ENCODE measurements at places on chromosomes 1 and 21. TPM values are rescaled to one million over a fixed set of nuclear protein-coding genes. Genes with fewer than 3 reads are reported as not detected.

The RPE65 gene
- polyA plus RNA-seq: not detected

DNA sequence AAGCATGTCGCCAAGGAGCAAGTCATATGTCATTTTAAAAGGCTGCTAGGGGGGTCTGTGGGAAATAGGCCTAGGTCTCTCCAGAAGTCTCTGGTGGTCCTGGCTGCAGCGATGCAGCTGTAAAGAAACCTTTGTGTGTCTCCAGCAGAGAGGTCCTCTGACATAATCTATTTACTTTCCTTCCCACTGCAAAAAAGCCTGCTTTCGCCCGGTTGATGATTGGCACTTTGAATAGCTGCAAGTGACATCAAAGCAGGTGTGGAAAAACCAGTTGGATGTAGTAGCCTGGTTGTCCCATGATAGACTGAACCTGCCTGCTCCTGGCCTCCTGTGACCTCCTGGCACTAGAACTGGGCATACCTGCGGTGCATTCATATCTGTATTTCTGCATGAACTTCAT lies 13.8 kb downstream of the RASSF5 start:
- no peaks in the 10 kb centered on the region for H3K27me3 ChIP-seq
- H3K4me1 ChIP-seq: peaks cover 14% of the 10 kb centered on the region
- no peak overlapping the region for H3K27ac ChIP-seq
- DNase-seq: no peak
- H3K36me3 ChIP-seq: no peaks in the 10 kb centered on the region

GRCh38 chr1:67312615-67313014 lies 4.9 kb downstream of the IL12RB2 start:
- DNase-seq: peak; percentile 63
- no peak overlapping the region for H3K27ac ChIP-seq
- peaks cover 23% of the 10 kb centered on the region for H3K4me1 ChIP-seq
- peaks cover 14% of the 10 kb centered on the region for H3K27me3 ChIP-seq
- H3K4me3 ChIP-seq: no peak overlapping the region

GRCh38 chr1:156848461-156849150 lies 10.3 kb downstream of the INSRR start:
- no peak for DNase-seq
- H3K4me1 ChIP-seq: peaks cover 4% of the 10 kb centered on the region
- no peak overlapping the region for H3K4me3 ChIP-seq
- no peaks in the 10 kb centered on the region for H3K36me3 ChIP-seq
- no peak overlapping the region for H3K27ac ChIP-seq

DNA sequence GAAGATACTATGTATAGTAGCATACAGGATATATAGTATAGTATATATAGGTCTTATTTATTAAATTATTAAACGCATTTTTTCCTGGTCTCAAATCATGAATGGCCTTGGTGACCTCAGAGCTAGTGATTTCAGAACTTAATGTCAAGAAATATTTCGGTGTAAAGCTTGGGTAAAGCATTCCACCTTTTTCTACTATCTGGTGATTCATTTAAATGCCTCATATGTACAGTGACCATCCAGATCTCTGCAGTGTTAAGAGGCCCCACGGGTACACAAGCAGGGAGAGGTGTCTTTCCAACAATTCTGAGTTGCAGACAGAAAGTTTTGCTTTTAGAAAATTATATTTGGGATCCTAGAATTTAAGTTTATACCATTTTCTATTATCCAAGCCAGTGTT lies 626.5 kb downstream of the PTPRC start:
- no peak overlapping the region for H3K27ac ChIP-seq
- H3K4me1 ChIP-seq: no peaks in the 10 kb centered on the region
- H3K4me3 ChIP-seq: no peak overlapping the region
- no peaks in the 10 kb centered on the region for H3K27me3 ChIP-seq
- H3K36me3 ChIP-seq: no peaks in the 10 kb centered on the region
- no peak for DNase-seq
